Femur (tissue), 1 donor: ENCODE measurements at places on chromosomes 16 and 17.

GRCh38 chr17:4499431-4500190 is 930 bp downstream of the SPNS2 start:
- peak; percentile 56 for DNase-seq

- no peak for DNase-seq
Measured at GRCh38 chr16:78462288-78463208, 363.1 kb downstream of the WWOX start.

DNA sequence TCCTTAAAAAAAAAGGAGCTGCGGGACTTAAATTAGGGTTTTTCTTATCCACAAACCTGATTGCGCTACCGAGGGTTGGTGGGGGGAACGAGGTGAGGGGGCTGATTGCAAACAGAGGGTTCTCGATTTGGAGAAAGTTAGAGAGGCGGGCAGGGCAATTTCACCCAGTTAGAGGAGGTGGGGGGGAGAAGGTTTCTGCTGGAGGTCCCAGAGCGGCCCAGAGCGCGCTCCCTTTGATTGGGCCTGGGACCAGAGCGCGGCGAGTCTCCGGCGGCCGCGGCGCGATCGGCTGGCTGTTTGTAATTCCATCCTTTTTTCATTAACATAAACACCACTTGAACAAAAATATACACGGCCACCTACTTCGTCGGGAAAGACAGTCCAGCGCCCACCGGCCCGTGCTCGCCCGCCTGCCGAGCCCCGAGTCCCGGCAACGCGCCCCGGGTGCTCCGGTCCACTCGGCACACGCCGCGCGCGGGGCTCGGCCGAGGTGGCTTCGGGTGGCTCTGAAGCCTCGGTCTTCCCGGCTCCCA is 13.3 kb upstream of the FOXF1 start:
- no peak for DNase-seq

GRCh38 chr17:16470265-16470664 is 21.7 kb downstream of the LRRC75A start:
- DNase-seq: no peak

DNA sequence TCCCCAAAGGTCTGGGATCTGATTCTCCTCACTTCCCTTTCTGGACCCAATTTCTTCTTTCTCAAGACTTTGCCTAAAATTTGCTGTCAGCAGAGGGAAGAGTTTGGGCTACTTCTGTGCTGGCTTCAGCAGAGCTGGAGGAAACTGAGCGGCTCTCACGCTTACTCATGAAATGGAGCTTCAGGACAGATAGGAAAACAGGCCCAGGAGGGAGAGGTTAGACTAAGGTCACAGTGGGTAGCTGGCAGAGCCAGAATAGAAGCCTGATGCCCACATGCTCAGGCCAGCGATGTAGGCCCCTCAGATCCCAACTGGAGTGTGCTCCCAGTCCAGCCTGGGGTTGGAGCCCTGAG is 593 bp downstream of the SLC38A7 start:
- no peak for DNase-seq

GRCh38 chr17:75288770-75289114 is 491 bp downstream of the SLC25A19 start:
- DNase-seq: peak; percentile 43

DNA sequence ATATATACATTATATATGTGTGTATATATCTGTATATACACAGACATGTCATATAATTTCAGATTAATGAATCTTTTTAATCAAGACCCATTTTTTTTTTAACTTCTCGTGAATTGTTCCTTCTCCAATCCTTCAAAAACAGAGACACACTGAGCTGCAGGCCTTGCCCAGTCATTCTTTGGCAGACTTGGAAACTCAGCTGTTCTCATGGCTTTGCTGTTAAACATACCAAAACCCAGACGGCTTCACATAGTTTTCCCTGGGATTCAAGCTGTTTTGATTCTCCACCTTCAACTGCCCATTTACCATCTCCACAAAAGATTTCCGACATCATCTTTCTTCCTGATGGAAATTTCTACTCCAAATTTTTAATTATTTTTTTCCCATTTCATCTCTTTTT is 148.7 kb downstream of the KCNJ2 start:
- DNase-seq: peak; percentile 40

- no peak for DNase-seq
Measured at GRCh38 chr16:86033971-86034370, 135.0 kb downstream of the IRF8 start.

DNA sequence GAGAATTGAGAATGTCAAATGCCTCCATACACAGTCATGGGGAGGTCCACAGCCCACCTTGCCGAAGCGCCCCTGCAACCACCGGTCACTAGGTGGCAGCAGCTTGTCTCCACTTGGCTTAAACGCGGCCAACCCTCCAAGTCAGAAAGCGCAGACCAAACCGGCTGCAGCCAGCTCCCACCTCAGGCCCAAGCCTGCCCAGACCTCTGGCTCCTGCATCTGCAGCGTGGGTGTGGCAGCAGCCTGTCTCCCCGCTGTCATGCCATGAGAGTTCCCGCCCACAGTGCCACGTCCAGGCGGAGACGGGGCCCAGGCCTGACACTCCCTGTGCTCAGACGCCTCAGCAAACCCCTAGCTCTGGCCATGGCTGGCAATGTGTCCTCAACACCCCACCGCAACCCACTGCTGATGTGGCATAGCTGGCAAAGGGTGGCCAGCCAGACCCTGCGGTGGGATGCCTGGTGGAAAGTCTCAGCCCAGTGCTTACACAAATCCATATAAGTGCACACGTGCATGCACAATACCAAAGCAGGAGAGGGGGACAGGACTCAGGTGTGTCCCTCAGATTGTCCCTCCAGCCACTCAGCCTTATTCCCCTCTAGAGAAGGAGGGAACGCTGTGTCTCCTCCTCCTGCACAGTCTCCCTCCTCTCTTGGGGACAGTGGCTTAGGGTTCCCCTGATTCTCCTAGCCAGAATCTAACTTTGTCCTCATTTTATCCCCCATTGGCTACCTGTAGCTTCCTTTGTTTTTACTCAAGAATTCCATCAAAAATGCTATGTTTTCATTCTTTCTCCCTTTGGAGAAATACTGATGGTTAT is 10.9 kb downstream of the COPZ2 start:
- DNase-seq: peak; percentile 95

- DNase-seq: no peak
Measured at GRCh38 chr17:29826114-29826692, 103.8 kb downstream of the SSH2 start.

DNA sequence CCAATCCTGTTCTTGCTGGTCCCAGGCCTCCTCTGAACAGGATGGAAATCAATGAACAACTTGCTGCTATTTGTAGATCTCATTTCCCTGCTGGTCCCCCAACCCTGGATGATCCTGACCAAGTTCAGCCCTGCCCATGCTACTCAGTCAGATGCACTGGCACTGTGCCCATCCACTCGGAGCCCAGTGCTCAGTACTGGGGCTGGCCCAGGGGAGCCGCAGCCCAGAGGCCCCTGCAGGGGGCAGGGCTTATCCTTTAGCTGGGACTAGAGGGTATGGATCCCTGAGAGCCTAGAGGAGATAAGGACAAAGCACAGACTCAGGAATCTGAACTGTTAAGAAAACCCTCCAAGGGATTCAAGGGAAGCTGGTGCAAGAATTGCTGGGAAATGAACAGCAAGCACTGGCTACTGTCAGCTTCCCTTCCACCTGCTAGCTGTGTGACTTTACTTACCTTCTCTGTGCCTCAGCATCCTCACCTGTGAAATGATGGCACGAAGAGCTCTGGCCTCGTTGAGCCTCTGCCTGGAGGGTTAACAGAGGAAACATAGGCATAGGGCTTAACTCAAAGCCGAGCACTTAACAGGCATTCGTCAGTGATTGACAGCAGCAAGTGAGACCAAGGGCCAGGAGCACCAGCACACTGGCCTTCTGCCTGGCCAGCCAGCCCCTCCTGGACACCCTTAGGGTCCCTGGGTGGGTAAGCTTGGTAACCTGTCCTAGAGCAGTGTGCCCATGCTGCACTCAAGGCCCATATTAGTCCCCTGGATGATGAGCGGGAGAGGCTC is 29.8 kb upstream of the C1QL1 start:
- DNase-seq: no peak

GRCh38 chr16:68529931-68530701 is 9.0 kb upstream of the ZFP90 start:
- peak; percentile 92 for DNase-seq

GRCh38 chr16:75909746-75910145 is 183.5 kb upstream of the CPHXL start:
- no peak for DNase-seq

DNA sequence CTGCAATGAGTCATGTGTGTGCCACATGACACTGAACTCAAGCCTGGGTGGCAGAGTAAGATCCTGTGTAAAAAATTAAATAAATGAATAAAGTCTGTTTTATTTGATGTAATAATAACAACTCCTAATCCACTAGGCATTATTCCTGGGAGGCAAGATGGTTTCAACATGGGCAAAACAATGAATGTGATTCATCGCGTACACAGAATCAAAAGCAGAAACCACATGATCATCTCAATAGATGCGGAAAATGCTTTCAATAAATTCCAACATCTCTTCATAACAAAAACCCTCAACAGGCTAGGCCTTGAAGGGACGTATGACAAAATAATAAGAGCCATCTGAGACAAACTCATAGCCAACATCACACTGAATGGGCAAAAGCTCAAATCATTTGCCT is 195.4 kb downstream of the CDH11 start:
- no peak for DNase-seq

- no peak for DNase-seq
Measured at GRCh38 chr16:35732046-35732810, 2272.8 kb downstream of the TP53TG3F start.

- no peak for DNase-seq
Measured at GRCh38 chr17:64630309-64631223, 31.5 kb downstream of the SMURF2 start.

GRCh38 chr17:41308251-41308917 is 725 bp downstream of the KRTAP16-1 start:
- peak; percentile 80 for DNase-seq

- no peak for DNase-seq
Measured at GRCh38 chr16:87074641-87075318, 242.4 kb downstream of the C16orf95 start.

- DNase-seq: no peak
Measured at GRCh38 chr16:87831421-87832136, 37.7 kb downstream of the SLC7A5 start.

- DNase-seq: no peak
Measured at GRCh38 chr16:83137326-83137781, 510.6 kb downstream of the CDH13 start.

GRCh38 chr17:27569884-27570577 is 61.0 kb upstream of the LGALS9 start:
- DNase-seq: no peak

DNA sequence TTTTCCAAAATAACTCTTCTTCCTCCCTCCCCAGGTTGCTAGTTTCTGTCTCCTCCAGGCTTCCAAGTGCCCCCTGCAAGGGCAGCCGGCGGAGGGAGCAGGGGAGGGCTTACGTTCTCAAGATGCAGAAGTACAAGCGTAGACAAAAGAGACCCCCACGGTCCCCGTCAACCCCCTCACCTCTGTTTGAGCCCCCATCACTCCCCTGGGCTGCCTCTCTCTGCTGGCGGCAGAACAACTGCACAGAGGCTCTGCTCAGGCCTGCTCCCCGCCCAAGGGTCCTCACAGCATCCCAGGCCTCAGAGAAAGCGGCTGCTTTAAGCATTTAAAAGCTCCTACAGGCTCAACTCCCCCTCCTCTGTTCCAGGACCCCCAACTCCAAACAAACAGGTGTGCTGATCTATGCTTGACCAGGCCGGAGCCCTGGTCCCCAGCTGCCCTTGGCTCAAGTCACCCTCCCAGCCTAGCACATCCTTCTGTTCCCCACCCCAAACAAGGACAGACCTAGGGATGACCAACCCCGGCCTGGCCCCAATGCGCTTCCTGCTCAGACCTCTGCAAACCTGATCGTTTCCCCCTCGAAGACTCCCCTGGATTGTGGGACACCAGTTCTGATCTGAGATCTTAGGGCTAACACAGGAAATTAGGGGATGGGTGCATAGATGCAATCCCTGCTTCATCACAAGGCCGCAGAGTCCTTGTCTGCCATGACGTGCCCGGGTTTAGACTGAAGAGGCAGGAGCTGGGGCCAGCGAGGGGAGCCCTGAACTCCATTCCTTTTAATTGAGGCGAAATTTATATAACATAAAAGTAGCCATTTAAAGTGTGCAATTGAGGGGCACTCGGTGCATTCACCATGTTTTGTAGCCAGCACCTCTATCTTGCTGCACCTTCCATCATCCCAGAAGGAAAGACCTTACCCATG is 17.2 kb upstream of the RBFOX3 start:
- DNase-seq: no peak

DNA sequence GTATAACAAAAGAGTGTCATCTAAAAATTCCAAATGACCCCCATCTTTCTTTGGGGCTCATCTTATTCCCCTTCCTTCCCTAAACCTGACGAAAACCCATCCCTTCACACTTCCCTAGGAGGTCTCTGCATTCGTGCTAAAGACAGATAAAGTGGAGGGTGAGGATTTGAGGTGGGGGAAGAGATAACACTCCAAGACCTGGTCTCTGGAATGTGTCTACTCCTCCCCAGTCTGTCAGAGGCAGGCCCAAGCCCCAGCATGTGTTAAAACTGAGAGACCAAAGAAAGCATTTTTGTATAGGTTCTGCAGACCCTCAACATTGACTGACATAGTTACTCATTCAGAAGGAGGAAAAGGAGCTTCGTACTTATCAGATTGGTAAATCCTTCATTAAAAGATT is 11.0 kb upstream of the LHX1 start:
- DNase-seq: no peak

GRCh38 chr17:55437159-55437605 is 15.5 kb upstream of the MMD start:
- peak; percentile 26 for DNase-seq

DNA sequence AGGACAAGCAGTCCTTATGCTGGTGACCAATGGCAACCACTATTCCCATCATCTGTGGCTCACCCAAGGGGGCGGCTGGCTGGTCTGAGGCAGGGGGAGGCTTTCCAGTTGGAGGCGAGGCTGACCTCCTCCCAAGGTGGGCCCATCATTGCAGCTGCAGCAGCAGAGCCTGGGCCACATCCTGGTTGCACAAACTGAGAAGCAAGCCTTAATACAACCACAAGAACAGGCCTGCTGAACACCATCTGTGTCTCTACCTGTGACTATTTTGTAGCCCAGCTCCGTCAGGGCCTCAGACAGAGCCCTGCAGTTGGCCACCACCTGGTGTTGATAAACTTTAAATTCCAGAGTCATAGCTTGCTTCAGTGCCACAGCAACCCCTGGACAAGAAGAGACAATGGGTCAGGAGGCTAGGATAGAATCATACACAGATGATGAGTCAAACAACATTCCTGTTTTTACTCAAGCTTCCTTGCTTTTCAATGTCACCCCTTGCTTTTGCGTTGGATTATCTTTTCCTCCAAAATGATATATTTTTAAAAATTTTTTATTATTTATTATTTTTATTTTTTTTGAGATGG is 17.9 kb downstream of the SMCR8 start:
- DNase-seq: no peak

GRCh38 chr16:47873434-47873833 is 282.4 kb downstream of the ABCC12 start:
- DNase-seq: no peak
